ENCODE measurements at places on chromosomes 5 and 9. TPM values are rescaled to one million over a fixed set of nuclear protein-coding genes. Genes with fewer than 3 reads are reported as not detected.

- no peak for DNase-seq
Observed at GRCh38 chr9:91085517-91086291, 276.0 kb downstream of the AUH start.

DNA sequence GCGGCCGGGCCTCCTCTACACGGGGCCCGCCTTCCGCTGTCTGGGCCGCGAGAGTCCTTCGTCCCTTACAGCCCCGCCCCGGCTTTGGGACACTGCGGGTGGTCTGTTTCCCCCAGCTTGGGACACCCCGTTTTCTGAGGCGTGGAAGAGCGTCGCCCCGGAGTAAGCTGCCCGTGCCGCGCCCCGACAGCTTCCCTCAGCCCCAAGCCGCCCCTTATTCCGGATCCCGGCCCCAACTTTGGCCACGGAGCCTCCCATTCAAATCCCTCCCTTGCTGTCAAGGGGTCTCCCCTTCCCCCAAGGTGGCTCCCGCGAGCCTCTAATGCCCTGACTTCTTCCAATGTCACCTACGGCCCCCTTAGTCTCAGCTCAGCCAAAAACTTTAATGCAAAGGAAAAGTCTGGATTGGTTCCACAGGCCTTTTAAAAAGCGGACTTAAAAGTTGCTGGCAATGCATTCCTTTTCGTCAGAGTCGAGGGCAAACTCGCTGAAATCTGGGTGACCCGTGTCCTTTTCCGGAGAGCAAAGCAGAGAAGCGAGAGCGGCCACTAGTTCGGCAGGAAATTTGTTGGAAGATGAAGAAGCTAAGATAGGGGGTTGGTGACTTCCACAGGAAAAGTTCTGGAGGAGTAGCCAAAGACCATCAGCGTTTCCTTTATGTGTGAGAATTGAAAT, 19.8 kb downstream of the EXOSC2 start:
- DNase-seq = peak; percentile 33

DNA sequence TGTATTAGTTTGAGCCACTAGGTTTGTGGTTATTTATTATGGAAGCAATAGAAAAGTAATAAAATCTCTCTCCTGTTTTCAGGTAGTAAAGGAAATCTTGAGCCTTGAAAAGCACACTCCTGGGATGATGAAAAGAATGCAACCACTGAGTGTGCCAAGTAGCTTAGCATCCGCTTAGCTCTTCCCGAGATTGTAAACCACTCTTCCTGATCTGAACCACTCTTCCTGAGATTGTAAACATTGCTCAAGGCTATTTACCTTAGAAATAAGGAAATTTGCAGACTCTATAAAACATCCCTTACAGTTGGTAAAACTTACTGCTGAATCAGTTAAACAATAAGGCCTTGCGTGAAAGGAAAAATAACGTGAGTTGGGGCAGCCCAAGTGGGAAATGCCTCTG, 17.4 kb upstream of the IL33 start:
- no peak for DNase-seq

GRCh38 chr5:119250946-119251901, 104.6 kb upstream of the TNFAIP8 start:
- DNase-seq = no peak

GRCh38 chr9:92501671-92502393, 19.5 kb upstream of the ASPN start:
- peak; percentile 36 for DNase-seq

DNA sequence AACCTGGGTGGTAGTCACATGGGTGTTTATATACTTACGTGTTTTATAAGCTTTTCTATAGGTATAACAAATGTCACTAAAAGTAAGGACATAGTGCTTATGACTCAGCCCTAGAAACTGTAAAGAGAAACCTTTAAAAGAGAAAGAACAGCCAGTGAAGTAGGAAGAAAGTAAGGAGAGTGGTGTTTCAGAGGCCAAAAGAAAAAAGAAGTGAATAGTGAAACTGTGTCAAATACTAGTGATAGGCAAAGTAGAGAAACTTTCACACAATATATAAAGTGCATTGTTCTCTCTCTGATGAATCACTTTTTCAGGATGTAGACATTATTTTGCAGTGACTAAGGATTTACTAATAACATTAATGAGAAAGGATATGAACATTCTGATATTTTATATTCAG, 74.2 kb upstream of the SUSD1 start:
- DNase-seq = peak; percentile 4

DNA sequence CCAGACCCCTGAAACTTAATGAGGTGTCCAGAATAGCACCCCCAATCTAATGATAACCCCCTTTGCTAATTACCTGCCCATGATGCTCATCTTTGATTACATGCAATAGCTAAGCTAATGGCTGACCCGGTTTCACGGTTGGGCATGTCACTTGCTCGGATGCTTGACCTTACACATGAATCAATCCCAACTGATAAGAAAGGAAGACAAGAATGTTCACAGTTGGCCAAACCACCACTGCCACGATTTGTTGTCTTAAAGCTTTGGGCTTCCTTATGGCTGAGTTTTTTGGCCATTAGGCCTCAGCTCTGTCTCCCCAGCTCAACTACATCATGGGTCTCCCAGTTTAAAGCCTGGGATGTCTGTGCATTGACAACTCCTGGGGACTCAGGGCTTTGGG, 53.1 kb upstream of the TGFBR1 start:
- DNase-seq = no peak

DNA sequence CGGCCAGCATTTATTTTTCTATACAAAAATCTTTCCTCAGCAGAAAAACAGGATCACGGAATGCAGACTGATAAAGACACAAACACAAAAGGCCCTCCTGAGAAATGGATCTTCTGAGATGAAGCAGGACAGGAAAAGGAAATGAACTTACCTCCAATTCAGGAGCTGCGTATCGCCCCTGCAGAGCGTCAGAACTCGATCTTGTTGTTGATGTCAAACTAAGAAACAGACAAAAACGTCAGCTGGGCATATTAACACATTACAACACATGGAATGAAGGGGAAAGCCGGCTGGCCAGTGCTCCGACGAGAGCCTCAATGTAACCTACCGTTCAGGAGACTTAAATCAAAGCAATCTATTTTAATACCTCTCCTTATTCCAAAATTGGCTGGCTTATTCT, 105.1 kb downstream of the SERINC5 start:
- no peak for DNase-seq

GRCh38 chr9:136326061-136326760, 1.1 kb upstream of the GPSM1 start:
- DNase-seq = peak; percentile 75

DNA sequence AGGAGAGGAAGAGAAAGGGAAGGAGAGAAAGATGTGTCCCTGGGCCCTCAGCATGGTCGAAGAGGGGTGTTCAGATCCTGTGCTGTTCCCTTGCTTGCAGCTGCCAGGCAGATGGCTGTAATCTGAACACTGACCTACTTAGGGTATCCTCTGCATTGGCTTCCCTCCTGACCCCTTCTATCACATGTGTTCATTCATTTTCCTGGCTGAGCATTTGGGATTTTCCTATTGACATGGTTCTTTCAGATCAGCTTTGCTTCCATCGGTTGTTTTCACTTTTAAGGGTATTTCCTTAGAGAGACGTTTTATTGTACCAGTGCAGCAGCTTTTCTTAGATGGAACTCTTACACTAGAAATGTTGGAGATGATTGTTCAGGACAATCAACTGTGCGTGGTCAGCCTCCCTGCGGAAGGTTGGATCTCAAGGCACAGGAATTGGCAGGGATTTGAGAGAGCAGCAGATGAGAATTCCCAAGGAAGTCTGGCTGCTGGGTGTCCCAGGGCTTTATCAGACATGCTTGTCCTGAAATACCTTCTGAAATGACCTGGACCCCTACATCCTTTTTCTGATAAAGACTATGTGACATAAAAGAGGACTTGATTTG, 26.0 kb downstream of the ACTBL2 start:
- no peak for DNase-seq

GRCh38 chr5:92518318-92518904, 1062.6 kb downstream of the NR2F1-AS1 start:
- peak; percentile 64 for DNase-seq

DNA sequence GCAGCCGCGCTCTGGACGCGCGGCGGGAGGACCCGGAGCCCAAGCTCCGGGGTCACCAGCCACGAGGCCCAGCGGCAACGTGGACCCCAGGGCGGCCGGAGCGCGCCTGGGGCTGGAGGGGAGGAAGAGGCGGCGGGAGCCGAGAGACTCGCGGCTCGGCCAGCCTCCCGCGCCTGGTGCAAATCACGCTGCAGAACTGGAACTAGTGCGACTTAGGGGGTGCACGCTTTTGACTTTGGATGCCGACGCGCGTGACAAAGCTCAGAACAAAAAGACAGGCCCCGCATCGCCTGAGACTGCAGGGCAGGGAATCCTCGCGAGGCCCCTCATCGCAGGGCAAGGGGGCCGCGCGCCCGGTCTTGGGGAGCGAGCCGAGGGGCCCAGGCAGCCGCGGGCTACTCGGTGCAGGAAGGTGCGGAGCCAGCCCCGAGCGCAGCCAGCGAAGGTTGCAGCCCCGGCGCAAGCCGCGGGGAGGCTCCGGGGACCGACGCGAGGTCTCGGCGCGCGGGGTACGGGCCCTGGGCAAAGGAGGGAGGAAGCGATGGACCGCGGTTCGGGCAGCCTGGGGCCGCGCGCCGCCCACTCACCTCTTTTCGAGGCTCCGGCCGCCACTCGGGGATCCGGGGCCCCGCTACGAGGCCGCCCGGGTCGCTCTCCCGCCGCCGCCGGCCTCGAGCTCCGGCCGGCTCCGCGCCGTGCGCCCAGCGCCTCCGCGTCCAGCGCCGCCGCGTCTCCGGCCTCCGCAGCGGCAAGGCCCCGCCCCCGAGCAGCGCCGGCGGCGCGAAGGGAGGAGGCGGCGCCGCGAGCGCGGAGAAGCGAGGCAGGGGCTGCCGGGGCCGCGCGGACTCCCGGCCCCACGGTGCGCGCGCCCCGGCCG, at the start of gene GOLM1:
GOLM1 (minus strand) TSS at position 735 of the 877 bp plus-strand sequence. CDS start 20,238 bp downstream, outside the sequence.
- peak; percentile 23 for DNase-seq

GRCh38 chr9:88280816-88281382, 107.3 kb upstream of the SPIN1 start:
- no peak for DNase-seq

Gene GLRA1
- not detected for total RNA-seq
